Right lobe of liver (tissue), 6 donors: ENCODE measurements at places on chromosomes 4 and X.

GRCh38 chr4:185118876-185119275, 24.2 kb upstream of the SLC25A4 start:
- no peak for DNase-seq

DNA sequence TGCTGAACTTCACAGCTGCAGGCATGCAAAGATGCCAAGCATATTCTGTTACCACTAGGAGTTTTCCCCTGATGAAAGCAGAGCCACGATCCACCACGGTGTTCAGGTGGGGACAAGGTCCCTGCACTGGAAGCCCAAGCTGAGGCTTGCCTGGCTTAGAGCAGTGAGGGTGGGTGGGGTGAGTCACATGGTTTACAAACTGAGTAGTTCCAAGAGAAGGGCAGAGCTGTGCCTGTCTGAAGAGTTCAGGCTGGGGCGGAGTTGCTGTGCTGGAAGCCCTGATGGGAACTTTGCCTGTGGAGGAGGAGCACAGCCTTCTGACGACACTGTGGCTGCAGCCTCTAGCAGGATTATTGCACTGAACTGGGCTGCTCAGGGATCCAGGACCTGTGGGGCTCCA, 45.5 kb downstream of the FAM9B start:
- peak; percentile 62 for DNase-seq

GRCh38 chr4:102579794-102580462, 78.8 kb downstream of the NFKB1 start:
- DNase-seq, result no peak

- DNase-seq, result no peak
These were observed 133.4 kb downstream of the AREG start for GRCh38 chr4:74578329-74578728.

GRCh38 chr4:65646136-65646535, 24.2 kb downstream of the EPHA5 start:
- DNase-seq, result no peak

DNA sequence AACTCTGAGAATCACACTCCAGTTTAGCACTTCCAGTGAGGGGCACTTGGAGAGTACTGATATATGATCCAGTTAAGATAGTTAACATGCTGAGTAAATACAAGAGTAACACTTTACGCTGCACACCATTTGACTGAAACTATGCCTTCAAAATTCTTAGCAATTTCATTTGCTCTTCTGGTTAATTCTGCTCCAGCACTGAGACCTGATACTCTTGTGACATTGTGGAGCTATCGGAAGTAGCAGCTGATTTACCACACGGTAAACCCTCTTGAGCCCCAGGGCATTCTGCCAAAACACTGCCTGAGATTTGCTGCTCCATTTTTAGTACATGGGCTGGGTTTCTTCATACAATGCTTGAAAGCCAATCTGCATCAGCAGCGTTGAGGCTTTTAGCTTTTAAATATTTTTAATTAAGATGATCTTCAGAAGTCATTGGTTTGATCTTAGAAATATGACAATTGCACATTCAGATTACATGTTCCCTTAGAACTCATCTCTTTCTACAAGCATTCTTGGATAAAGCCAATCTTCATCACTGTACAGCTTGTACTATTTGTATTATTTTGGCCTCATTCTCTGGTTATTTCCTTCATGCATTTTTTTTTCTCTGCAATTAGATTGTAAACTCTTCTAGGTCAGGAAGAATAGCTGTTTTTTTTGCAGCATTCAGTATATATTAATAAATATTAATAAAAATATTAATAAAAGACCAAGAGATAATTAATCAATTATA, 67.8 kb upstream of the ETNPPL start:
- no peak for DNase-seq

- no peak for DNase-seq
These were observed 12.6 kb downstream of the NYX start for GRCh38 chrX:41459716-41460115.

- DNase-seq, result no peak
These were observed 5.6 kb downstream of the FLNA start for GRCh38 chrX:154368630-154369448.
